ENCODE measurements at places on chromosomes 12 and 14.
A peak's percentile ranks its signal among the peaks of the same experiment; 100 is the strongest.

DNA sequence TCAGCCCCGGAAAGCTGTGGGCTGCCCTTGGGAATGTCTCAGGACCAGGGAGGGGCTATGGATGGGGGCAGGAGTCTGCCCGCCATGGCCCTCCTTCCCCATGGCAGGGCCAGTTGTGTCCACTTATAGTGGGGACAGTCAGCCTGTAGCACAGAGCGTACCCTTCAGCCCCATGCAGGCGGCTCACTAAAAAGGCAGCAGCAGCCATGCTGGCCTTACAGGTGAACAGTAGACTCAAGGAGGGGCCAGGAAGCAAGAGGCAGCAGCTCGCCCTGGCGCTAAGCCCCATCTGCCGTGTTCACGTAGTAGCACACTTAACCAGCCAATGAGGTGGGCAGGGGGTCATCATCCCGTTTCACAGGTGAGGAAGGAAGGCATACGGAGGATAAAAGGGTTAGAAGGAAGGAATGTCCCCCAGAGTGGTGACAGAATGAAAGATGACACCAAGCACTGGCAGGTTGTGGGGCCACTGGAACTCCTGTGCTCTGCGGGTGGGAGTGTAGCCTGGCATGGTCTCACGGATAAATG, 52.7 kb downstream of the FAM222A start:
- DNase-seq: no peak

GRCh38 chr12:81492131-81492720, 266.9 kb downstream of the PPFIA2 start:
- DNase-seq: no peak

- no peak for DNase-seq
Measured at GRCh38 chr12:92634730-92635129, 68.1 kb upstream of the PLEKHG7 start.

DNA sequence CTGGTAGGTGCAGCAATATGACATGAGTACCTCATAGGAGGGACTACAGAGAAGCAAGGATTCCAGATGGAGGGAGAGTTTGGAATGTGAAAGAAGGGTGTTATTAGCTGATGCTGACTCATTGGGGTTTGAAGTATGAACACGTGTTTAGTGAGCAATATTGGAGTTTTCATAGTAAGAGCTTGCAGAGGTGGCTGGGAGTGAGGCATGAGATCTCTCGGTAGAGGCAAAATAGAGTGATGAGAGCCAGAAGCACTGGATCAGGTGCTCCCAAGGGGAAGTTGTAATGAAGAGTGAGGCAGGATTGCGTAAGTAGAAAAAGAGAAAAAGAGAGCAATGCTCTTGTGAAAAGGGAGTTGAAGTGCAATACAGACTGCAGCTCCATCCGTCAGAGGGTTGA, 42.1 kb downstream of the MGST1 start:
- DNase-seq: no peak

- DNase-seq: no peak
Measured at GRCh38 chr12:51678086-51678724, 87.2 kb downstream of the SCN8A start.

- no peak for DNase-seq
Measured at GRCh38 chr14:62908506-62908905, 136.8 kb downstream of the KCNH5 start.

- DNase-seq: no peak
Measured at GRCh38 chr14:81454572-81455218, 54.6 kb upstream of the STON2 start.

- DNase-seq: no peak
Measured at GRCh38 chr12:34394211-34395055, 372.1 kb downstream of the ALG10 start.

- no peak for DNase-seq
Measured at GRCh38 chr12:102573237-102573636, 92.9 kb upstream of the IGF1 start.

DNA sequence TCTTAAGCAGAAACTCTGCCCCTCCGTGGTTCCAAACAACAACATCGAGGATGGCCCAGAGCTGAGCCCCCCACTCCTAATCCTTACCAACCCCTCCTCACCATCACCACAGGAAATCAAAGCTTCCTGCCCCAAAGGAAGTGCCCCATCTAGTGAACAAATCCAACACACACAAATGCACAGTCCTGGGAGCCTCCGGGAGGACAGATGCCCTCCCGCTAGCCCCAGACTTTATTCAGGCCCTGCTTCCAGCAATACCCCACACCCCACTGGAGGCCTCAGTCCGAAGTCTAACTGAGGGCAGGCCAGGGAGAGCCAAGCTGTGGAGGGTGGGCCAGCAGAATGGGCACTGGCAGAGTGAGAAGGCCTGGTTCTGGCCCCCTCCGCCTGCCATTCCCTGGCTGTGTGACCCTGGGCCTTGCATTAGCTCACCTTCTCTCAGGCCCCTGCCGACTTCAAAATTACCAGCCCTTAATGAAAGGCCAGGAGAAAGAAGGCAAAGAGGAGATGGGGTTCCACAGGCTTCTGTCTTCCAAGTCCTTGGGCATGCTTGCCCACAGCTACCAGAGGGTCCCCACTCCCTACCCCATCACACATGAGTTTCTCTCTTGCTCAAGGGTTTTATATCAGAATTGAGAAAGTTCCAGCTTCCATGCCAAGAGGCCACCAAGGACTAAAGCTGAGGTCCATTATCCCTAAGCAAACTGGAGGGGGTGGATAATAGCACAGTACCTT, 2.3 kb downstream of the HDAC7 start:
- DNase-seq: no peak

DNA sequence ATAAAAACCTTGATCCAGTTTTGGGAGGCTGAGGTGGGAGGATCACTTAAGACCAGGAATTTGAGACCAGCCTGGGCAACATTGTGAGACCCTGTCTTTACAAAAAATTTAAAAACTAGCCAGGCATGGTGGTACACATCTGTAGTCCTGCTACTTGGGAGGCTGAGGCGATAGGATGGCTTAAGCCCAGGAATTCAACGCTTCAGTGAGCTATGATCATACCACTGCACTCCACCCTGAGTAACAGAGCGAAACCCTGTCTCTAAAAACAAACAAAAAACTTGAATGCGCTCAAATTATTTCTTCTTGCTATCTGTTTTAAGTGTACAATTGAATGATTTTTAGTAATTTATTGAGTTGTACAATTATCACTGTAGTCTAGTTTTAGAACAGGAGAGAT, 20.1 kb downstream of the WDR20 start:
- no peak for DNase-seq

DNA sequence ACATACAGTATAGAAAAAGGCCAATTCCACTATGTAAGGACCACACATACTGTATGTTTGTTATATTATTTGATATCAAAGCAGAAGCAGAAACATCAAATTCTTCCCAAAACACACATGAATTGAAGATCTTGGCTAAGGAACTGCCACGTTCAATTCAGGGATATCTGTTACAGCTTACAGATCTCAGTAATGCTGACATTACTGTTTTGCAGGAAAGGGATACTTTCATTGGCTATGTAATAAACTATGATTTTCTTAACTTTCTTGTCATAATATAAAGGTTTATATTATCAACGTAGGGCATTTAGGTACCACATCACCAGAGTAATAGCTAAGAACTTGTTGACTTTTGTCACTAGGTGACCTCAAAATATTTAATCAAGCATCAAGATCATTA, 148.5 kb downstream of the PAX9 start:
- no peak for DNase-seq

- DNase-seq: no peak
Measured at GRCh38 chr12:54167500-54167896, 21.3 kb downstream of the SMUG1 start.

DNA sequence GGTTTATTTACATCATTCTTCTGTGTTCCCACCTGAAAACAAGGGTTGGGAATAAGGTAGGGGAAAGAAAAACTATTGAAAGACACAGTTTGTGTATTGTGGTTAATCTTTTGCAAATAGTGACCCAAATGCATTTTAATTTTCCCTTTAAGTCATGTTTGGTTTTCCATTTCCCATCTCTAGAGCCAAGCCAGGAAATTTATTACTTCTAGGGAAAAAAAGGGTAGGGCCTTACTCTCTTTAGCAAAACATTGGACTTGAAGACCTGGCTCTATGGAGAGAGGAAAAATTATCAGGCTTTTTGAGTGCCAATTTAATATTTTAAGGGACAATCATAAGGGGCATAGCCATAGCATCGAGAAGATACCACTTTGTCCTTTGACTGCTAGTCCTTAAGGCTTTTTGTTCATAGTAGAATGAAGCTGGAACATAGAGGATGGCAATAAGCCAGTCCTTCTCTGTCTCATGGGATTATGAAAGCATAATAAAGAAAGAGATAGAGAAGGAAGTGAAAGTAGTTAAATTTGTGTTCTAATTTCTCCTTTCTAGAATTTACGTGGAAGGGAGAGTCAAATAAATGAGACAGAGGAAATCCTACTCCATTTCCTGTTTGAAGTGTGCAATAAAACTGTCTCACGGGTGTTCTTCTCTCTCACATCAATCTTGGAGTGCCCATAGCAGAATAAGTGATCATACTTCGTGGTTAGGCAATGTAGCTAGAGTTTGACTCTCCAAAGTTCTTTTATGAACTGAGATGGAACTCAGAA, 50.9 kb upstream of the PPFIA2 start:
- DNase-seq: no peak

DNA sequence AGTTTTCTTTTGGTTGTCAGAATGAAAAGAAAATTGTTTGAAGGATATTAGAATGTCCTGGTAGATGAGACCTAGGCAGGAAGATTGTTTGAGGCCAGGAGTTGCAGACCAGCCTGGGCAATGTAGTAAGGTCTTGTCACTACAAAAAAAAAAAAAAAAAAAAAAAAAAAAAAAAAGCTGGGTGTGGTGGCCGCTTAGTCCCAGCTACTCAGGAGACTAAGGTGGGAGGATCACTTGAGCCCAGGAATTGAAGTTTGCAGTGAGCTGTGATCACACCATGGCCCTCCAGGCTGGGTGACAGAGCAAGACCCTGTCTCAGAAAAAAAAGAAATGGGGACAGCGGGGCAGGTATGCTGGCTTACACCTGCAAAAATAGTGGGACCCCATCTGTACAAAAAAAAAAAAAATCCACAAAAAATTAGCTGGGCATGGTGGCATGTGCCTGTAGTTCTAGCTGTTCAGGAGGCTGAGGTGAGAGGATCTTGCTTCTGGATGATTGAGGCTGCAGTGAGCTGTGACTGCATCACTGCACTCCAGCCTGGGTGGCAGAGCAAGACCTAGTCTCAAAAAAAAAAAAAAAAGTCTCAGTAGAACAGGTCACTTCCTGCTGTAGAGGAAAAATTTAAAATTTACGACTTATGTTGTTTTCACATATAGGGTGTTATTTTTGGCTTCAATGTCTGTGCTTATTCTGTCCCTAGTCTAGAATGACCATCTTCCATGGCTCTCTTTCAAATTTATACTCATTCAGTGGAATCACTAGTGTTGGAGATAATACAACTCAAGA, 70.7 kb downstream of the PPHLN1 start:
- no peak for DNase-seq

- peak; percentile 69 for DNase-seq
Measured at GRCh38 chr14:21191809-21192446, 36.1 kb upstream of the OR5AU1 start.

DNA sequence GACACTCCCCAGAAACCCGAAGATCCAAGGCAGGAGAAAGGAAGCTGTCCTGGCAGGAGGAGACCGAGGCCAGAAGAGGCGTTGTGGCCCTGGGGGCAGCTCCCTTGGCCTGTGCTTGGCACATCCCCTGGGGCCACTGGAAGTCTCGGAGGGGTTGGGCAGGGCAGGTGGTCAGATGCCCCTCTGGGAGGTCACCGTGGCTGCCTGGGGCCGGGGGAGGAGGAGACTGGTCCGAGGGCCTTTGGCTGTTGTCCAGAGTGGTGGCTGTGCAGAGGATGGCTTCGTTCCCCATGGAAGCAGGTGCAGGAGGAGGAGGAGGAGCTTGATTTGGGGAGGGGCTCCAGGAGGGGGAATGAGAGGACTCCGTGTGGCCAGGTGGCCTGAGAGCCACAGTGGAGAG, 3.3 kb upstream of the NUDT14 start:
- DNase-seq: no peak

- no peak for DNase-seq
Measured at GRCh38 chr12:16228067-16228466, 49.4 kb downstream of the SLC15A5 start.

- no peak for DNase-seq
Measured at GRCh38 chr14:75428230-75429104, 645 bp downstream of the JDP2 start.

- DNase-seq: no peak
Measured at GRCh38 chr12:26520109-26520508, 312.9 kb downstream of the ITPR2 start.

DNA sequence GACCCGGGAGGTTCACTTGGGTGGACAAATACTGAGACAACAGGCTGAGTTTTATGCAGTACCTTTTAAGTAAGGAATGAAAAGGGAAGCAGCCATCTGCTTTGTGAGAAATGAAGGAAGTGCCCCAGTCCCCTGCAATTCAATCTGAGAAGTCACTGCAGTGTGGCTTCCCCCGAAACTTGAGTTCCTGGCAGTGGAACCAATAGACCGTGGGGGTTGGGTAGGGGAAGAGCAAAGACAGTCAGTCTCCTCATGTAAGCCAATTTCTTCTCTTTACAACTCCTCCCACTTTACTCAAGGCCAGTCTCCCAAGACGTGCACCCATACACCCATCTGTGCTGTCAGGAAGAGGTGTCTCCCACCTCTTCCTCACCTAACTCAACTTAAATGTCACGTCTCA, 206.5 kb downstream of the BCAT1 start:
- no peak for DNase-seq

GRCh38 chr14:69715725-69716477, 51.0 kb upstream of the SRSF5 start:
- DNase-seq: no peak

DNA sequence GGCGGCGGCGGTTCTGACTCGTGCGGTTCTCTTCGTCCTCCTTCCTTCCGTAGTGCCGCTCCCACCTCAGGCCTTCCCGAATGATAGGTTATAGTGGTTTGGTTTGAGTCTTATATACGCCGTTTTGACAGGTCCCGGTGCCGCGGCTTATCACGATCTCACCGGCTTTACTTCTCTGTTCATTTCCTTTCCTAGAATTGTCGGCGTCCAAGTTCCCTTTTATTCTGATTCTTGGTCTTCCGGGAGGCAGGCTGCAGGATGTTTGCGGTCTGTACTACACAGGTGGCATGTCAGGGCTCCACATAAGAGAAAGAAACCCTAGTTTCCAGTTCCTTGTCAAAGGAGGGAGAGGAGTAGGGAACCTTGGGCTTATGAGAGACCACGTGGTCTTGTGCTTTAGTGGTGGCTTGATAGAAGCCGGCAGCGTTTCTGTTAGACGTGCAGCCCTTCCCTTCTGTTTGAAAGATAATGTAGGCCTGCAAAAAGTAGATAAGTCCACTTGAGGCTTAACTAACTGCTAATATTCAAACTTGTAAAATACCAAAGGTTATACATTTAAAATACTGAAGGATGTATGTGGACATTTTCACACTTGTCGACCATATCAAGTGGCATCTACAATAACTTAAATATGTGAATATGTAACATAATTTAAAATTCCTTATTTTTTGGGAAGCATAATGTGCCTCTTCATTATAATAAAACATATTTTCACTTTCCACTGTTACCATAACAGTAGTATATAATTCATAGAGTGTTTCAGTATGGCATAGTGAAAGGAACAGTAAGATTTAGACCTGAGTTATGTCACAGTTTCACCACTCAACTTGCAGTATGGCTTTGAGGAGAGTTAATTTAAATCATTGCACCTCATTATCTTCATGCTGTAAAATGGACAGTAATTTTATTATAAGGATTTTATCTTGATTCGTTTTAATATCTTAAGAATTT, 804 bp downstream of the USP15 start:
- DNase-seq: peak; percentile 62

GRCh38 chr12:85821206-85821605, 15.0 kb downstream of the RASSF9 start:
- DNase-seq: no peak

- no peak for DNase-seq
Measured at GRCh38 chr14:71408362-71409030, 501.2 kb downstream of the PCNX1 start.

- no peak for DNase-seq
Measured at GRCh38 chr12:111359914-111360276, 9.0 kb downstream of the PHETA1 start.
